ENCODE measurements at places on chromosomes 4 and X.

DNA sequence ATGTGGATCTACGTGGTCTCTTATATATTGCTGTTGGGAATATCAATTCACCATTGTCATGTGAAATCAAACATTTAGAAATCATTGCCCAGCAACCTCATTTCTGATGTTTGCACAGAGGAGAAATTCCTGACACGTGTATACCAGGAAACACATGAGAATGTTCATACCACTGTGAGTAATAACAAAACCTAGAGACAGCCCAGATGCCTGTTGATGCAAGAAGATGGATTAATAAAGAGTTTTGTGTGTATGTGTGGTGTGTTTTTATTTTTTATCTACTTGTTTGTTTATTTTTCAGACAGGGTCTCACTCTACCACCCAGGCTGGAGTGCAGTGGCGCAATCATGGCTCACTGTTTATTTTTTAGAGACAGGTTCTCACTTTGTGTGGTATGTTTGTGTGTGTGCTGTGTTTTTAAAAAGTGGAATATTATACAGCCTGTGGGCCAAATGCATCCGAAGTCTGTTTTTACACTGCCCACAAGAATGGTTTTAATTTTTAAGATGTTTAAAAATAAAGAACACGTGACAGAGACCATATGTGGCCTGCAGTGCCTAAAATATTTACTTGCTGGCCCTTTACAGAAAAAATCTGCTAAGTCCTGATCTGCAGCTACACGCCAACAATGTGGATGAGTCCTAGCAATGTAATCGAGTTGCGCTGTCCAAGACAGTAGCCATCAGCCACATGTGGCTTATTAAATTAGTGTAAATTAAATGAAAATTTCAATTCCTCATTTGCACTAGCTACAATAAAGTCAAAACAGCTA is 39.2 kb downstream of the TXLNG start:
- no peak for DNase-seq

DNA sequence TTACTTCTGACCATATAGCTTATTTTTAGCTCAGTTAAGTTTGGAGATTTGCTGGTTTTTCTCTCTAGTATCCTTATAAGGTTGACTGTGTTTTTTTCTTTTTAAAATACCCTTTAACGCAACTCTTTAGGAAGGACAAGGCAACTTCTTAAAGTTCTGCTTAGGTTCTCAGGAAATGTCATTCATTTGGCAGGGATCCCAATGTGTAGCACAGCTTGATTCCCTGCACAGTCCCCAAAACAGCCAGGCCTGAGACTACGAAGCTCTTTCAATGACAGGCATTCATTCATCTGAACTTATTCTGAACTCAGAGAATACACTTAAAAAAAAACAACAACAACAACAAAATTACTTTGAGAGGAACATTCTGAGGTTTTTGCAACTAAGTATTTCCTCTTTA is 1765.8 kb downstream of the PCDH7 start:
- DNase-seq = peak; percentile 35

DNA sequence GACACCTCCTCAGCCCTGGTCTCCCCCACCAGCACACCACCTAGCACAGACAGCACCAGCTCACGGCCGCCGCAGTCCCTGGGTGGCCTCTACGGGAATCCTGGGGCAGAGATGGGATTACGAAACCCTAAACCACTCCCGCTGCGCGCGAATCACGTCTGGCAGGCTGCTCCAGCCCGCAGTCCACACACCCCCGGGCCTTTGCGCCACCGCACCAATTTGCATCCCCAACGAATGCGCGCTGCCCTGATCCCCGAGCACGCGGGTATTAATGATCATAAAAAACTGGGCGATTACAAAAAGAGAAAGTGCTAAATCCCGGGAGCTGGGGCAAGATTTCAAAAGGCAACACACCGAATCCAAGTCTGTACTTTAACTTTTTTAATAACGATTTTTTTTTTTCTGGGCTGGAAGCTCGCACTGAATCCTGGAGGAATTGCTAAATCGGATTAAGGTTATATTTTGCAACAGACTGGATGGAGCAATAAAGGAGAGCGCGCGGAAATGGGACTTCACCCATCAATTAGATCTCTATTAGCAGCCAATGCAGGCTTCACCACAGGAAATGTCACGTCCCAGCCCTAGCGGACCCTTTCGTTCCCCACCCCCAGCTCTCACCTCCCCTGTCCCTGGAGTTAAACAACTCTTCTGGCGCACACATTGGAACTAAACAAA is 69.8 kb upstream of the TMEM33 start:
- no peak for DNase-seq

DNA sequence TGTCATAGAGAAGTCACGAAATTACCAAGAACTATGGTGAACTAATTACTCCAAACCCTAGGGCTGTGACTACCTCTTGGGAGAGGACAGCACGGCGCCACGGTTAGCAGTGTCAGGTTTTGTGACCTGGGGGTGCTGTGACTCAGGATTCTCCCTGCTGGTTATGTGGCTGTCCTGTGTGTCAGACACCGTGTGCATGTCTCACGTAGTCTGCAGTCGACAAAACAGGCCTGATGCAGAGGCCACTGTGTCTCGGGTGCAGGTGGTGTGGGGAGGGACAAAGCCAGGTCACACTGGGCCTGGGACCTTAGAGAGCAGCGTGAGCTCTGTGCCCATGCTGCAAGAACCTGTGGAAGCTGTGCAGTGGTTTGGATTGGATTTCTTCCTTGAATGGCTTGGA is 34.1 kb downstream of the TNIP2 start:
- no peak for DNase-seq

DNA sequence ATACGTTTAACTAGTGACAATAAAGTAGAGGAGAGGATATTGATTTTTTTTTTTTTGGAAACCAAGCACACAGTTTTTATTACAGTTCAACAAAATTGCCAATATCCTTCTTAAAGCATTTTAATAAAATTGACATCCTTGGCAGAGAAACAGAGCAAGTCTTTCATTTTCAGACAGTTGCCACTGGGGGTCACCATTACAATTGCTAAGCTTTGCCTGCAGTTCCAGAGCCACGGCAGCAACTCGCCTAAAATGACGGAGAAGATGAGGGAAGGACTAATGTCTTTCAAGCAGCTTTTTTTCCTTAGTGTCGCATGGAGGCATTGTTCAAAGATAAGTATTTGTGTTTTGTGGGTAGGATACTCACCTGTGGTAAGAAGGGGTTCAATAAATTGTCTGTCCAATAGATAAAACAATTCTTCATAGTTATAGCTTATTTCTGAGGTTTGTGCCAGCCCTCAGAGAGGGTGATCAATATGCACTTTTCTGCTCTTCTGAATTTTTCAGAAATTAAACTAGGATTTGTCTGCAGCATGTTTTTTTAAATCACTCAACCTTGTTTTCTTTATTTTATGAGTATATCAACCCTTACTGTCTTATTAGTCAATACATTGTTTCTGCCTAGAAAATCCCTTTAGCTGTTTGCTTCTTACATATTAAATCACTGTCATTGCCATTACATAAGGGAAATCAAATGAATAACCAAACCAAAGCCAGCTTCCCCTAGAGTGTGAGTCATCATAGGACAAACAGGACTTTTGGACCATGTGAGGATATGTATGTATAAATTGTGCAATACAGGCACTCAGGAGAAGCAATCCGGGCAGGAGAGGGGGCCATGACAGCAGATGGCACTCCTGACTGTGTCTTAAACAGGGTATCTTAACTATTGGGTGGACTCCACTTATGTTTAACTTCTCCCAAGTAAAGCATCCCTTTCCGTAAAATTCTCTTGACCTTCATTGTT is 508.1 kb upstream of the ARX start:
- DNase-seq = peak; percentile 27

DNA sequence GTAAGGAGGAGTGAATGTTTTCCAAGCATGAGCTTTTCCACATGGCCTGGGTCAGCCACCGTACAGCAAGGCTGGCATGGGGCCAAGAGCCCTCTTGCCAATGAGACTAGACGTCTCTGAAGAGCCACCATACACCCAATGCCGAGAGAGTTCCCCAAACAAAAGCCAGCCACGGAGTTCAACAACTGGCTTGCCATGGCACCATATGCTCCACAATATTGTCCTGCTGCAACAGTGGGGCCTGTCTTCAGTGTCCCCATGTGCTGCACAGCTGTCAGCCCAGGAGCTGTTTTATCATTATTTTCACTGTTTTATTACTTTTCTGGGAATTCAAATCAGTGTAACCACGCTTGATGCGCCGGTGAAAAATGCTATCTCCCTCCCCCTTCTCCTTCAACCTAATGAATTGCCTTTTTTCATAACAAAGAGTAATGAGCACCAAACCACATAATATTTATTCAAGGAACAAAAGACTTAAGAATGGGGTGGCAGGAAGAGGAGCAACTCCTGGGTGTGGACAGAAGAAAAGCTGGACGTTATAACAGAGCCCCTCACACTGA is 18.4 kb downstream of the MAML3 start:
- peak; percentile 73 for DNase-seq

- DNase-seq = no peak
Measured at GRCh38 chrX:147735364-147735763, 176.4 kb upstream of the FMR1 start.
